ENCODE measurements at places on chromosomes 12 and 14.

- no peak for DNase-seq
These were observed 44.3 kb upstream of the HELB start for GRCh38 chr12:66258011-66258410.

DNA sequence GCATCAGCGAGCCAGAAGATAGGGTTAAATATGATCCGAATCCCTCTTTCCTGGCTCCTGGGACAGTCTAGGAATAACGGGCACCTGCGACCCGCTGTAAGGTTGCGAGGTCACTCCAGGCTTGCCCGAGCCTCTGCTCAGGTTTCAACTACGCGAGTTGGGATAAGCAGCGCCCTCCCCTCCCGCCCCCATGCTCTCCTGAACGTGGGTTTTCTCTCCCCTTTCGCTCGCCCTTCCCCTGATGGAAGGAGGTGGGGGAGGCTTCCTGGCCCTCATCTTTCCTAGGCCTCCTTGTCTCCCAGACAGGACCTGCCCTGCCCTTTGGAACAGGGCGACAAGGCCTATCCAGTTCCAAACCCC is 753 bp upstream of the ATP5MC2 start:
- peak; percentile 24 for DNase-seq

GRCh38 chr12:113735131-113735530 is 231.0 kb downstream of the RBM19 start:
- no peak for DNase-seq

DNA sequence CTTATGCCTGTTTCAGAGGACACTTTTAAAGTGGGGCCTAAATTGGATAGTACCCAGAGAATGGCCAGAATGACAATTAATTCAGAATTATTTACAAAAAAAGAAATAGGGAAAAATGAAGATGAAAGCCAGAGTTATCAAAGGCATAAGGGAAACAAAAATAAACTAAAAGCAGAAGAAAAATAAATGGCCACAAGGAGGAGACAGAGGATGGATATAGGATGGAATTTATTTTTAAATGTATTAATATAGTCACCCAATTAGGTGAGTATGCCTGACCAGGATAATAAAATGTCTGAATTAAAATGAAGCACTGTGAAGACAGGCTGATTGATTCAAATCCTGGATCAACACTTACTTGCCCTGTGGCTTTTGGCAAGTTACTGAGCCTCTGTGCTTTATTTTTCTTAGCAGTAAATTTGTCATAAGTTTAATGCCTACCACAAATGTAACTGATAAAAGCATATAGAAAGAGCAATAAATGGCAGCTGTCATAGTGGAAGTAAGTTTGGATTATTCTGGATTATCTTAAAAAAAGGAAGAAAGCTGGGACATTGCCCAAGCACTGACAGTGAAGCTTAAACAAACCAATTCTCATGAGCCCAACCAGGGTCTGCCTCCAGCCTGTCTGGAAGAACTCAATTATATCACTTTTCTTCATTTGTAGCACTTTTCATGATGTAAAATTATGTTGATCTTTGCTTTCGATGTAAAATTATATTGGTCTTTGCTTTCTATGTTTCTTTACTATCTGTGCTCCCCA is 3.5 kb downstream of the CLEC9A start:
- no peak for DNase-seq

- DNase-seq = no peak
These were observed 42.5 kb downstream of the PRIMA1 start for GRCh38 chr14:93745603-93746273.

- no peak for DNase-seq
These were observed 215.5 kb downstream of the AACS start for GRCh38 chr12:125280482-125281377.

DNA sequence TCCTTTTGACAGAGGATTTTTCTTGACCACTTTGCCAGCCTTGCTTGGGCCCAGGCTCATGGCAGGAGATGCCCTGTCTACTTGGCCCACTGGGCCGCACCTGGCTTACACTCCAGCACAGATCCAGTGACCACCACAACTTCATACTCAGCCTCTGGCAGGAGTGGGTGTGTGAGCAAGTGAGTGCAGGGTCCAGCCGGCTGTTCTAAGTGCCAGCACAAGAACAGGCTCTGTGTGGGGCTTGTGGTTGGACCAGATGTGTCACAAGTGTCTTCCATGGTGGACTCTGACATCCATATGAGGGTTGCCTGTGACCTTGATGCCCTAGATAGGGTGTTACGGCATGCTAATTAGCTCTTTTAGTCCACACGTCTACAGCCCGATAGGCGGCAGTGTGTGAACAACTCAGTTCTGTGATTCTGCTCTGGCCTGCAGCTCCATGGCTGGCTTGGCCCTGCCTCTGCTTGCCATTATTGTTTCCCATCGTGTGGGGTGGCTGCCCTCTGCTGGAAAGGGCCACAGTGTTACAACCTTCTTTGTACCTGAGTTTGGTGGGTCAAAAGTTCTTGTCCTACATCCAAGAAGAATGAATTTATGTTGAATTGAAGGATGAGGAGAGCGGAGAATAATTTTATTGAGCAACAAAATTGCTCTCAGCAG is 1089.1 kb downstream of the SLC6A15 start:
- DNase-seq = no peak

DNA sequence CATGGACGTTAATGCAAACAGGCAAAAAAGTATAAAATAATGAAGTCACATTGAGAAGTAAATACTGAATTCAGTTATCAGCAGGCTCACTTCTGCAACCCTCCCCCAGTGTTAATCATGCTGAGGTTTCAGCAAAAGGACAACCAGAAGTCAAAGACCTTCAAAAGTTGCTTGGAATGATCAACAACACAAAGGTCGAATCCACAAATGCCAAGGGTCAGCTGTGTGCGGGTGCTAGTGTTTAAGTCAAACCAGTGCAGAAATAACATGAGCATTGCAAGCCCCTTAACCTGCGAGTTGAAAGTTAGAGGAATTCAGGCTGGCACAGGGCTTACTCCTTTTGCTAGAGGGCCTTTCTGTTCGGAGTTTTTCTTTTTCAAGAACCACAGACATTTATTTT is 436.7 kb upstream of the SEL1L start:
- DNase-seq = no peak

DNA sequence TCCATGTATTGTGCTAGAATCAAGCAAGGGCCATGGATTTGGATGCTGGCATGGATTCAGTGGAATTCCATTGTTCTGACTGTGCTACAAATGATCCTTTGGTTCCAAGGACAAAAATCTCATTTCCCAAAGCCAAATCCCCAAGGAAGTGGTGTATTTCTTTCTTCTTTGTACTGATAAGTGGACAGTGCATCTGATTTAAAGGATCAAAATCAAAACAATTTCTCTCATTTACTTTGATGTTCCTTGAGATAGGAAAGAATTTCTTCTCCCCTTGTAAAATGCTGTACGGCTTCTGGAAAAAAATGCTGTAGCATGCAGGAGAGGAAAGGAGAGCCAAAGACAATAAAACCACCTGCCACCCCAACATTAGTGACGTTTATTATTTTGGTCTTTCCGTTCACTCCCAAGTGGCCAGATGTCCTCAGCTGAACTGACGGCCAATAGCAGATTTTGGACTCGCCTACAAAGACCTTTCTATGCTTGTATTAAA is 185.7 kb downstream of the PRKD1 start:
- peak; percentile 19 for DNase-seq

GRCh38 chr12:128250096-128250495 is 16.9 kb upstream of the TMEM132C start:
- no peak for DNase-seq

DNA sequence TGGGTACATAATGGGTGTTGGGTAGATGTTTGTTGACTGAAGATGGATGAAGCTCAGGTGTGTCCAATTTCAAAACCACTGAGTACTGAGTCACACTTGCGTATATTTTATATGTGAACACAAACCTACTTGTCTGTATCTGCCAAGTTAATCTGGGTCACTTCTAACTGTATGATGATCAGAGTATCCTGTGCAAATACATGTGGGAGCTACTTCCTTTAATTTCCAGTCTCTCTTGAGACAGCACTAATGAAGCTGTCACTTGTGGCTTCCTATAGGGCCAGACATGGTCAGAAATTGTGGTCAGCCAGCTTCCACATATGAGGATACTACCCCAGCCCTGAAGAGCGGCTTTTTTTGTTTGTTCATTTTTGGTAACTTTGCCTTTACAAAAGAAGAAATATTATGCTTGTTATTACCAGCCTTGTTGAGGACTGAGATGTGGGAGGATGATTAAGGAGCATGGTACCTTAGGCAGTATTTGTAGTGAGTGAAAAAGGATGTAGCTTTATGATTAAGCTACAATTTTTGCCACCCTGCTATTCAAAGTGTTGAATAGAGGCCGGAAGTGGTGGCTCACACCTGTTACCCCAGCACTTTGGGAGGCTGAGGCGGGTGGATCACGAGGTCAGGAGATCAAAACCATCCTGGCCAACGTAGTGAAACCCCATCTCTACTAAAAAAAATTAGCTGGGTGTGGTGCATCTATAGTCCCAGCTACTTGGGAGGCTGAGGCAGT is 32.4 kb downstream of the PLXNC1 start:
- no peak for DNase-seq

Measured in hepatic stellate cell (primary cell).